ENCODE measurements at places on chromosomes 3 and 15.

DNA sequence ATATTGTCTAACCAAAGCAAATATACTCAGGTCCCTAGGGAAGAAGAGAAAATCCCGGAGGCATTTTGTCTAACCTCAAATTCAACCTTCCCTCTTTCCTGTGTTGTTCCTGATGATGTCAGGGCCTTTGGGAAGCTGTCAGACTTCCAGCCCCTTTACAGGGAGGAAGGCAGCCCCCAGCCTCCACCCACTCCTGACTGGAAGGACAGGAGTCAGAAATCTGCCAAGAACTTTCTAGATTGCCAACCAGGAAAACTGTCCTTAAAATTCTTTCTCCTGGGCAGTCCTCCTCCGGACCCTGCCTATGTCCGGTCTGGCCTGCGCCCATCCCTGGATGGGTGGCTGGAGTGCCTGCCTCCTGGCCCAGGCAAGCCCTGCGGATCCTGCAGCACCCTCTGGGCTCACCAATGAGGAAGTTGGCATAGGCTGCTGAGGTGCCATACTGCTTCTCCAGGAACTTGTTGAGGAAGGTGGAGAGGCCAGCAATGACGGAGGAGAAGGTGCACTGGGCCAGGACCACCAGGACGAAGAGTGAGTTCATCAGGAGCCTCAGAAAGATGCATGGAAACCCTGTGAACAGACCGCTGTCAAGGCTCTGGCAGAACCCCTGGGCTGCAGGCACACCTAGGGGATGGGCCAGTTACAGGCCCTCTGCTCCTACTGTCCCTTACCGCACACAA, 52.6 kb upstream of the RAB6B start:
- H3K36me3 ChIP-seq = no peaks in the 10 kb centered on the region
- H3K4me3 ChIP-seq = no peak overlapping the region
- H3K4me1 ChIP-seq = peaks cover 29% of the 10 kb centered on the region

- no peak overlapping the region for H3K4me3 ChIP-seq
- H3K4me1 ChIP-seq = peaks cover 35% of the 10 kb centered on the region
- no peaks in the 10 kb centered on the region for H3K27me3 ChIP-seq
- no peak for DNase-seq
- H3K36me3 ChIP-seq = peaks cover 16% of the 10 kb centered on the region
Measured at GRCh38 chr3:51669241-51670052, 1.6 kb upstream of the TEX264 start.

- H3K36me3 ChIP-seq = no peaks in the 10 kb centered on the region
- no peaks in the 10 kb centered on the region for H3K27me3 ChIP-seq
- H3K27ac ChIP-seq = no peak overlapping the region
- DNase-seq = no peak
- peaks cover 31% of the 10 kb centered on the region for H3K4me1 ChIP-seq
Measured at GRCh38 chr3:196320137-196320536, 2.1 kb upstream of the DYNLT2B start.

GRCh38 chr3:175088766-175089380, 229.7 kb downstream of the NAALADL2 start:
- H3K4me1 ChIP-seq = no peaks in the 10 kb centered on the region
- no peak overlapping the region for H3K27ac ChIP-seq
- H3K36me3 ChIP-seq = no peaks in the 10 kb centered on the region
- DNase-seq = no peak
- H3K27me3 ChIP-seq = no peaks in the 10 kb centered on the region

DNA sequence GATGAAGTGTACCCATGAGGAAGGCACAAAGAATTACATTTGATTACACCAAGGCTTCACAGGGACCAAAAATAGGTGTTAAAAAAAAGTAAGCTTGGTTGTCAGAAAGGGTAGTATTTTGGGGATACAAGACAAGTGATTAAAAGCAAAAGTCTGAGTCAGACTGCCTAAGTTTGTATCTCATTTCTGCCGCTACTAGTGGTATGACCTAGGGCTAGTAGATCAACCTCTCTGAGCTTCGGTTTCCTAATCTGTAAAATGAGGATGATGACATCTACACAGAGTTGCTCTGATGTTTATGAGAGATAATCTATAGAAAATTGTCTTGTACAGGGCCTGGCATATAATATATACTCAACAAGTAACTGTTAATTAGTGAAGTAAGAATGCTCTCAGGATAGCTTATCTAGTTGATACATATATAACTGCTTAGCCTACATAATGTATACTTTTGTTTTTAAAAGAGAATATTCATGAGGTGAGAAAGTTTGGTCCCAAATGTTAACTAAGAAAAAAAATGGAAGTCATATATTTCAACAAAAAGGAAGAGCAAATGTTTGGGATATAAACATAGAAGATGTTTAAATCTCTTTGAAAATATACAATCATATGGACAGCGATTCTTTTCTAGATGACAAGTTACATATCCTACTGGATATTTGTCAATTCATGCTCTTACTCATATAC, 163.0 kb upstream of the SLC2A2 start:
- no peaks in the 10 kb centered on the region for H3K36me3 ChIP-seq
- H3K27me3 ChIP-seq = no peaks in the 10 kb centered on the region
- H3K4me3 ChIP-seq = no peak overlapping the region
- no peaks in the 10 kb centered on the region for H3K4me1 ChIP-seq

- no peak for DNase-seq
- no peak overlapping the region for H3K27ac ChIP-seq
- no peaks in the 10 kb centered on the region for H3K4me1 ChIP-seq
- H3K36me3 ChIP-seq = no peaks in the 10 kb centered on the region
- H3K27me3 ChIP-seq = no peaks in the 10 kb centered on the region
Measured at GRCh38 chr3:144308396-144308795, 336.8 kb downstream of the DIPK2A start.

DNA sequence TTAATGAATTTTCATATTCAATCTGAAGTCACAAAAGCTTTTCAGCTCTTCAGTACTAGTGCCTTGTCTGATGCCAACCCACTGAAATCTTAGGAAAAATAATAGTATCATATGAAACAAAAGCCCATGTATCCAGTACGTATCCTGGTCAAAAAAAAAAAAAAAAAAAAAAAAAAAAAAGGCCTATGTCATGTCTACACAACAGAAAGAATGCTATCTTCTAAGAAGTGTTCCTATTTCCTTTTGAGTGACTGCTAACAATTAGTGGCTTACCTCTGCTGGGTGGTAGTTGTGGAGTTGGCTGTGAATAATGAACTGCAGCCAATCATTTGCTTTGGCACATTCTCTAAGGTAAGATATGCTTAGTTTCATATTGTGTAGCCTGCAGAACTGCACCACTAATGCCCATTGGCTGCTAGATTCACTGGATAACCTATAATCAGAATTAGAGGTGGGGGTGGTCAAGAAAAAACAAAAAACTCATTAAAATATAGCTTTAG, 59.6 kb downstream of the EIF3J start:
- peaks cover 5% of the 10 kb centered on the region for H3K4me1 ChIP-seq
- no peak overlapping the region for H3K4me3 ChIP-seq
- H3K36me3 ChIP-seq = peaks cover 4% of the 10 kb centered on the region
- H3K27ac ChIP-seq = no peak overlapping the region
- DNase-seq = no peak

DNA sequence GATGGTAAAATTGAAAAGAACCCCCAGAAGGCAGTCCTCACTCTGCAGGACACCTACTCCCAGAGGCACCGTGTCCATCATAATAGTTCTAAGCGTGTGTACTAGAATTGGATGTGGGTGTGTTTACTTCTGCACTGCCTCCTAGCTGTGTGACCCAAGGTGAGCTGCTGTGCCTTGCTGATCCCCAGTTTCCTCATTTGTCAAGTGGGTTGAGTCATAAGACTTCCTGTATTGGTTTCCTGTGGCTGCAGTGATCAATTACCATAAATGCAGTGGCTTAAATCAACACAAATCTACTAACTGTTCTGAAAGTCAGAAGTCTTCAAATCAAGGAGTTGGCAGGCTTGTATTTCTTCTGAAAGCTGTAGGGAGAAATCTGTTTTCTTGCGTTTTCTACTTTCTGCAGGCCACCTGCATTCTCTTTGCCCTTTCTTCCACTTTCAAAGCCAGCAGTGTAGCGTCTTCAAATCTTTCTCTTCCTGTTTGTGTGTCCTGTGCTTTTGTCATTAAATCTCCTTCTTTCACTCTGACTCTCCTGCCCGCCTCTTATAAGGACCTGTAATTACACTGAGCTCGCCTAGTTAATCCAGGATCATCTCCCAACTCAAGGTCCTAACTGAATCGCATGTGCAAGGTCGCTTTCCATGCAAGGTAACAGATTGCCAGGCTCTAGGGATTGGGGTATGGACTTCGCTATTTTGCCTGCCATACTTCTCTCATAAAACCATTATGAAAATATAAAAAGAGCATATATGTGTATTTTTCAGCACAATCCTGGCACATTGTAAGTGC, 59.0 kb downstream of the RORA start:
- peaks cover 5% of the 10 kb centered on the region for H3K4me1 ChIP-seq
- no peaks in the 10 kb centered on the region for H3K36me3 ChIP-seq
- no peak for DNase-seq
- H3K4me3 ChIP-seq = no peak overlapping the region

DNA sequence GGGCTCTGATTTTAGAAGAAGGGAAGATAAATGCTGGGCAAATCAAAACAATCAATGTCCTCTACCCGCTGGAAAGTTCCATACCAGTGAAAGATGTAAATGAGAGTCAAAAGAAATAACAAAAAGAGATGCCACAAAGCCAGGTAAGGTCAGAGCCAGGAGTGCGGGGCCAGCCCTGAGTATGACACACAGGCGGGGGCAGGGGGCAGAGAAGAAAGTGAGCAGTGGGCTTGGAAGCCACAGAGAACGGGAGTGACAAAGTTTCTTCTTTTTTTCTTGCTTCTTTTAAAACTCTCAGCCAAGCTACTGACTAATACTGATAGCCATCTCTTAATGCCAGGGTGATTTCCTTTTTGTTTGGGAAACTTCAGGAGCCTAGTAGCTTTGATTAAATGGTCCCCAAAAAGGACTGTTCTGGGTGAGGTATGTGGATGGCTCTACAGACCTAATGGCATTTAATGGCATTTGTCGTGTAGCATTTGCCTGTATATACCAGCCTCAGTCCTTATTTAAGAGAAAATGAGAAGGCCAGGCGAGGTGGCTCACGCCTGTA, 23.1 kb upstream of the TSEN2 start:
- no peak for DNase-seq
- H3K4me1 ChIP-seq = no peaks in the 10 kb centered on the region
- no peak overlapping the region for H3K27ac ChIP-seq

GRCh38 chr3:52774066-52774713, 3.2 kb upstream of the ITIH1 start:
- no peak for DNase-seq
- H3K27ac ChIP-seq = no peak overlapping the region
- no peaks in the 10 kb centered on the region for H3K27me3 ChIP-seq
- no peak overlapping the region for H3K4me3 ChIP-seq
- H3K36me3 ChIP-seq = no peaks in the 10 kb centered on the region
- no peaks in the 10 kb centered on the region for H3K4me1 ChIP-seq

Measured in esophagus squamous epithelium (tissue), 5 donors.